ENCODE measurements at places on chromosomes 5 and 9.

GRCh38 chr5:121264605-121265004 lies 587.1 kb upstream of the FTMT start:
- DNase-seq: no peak

DNA sequence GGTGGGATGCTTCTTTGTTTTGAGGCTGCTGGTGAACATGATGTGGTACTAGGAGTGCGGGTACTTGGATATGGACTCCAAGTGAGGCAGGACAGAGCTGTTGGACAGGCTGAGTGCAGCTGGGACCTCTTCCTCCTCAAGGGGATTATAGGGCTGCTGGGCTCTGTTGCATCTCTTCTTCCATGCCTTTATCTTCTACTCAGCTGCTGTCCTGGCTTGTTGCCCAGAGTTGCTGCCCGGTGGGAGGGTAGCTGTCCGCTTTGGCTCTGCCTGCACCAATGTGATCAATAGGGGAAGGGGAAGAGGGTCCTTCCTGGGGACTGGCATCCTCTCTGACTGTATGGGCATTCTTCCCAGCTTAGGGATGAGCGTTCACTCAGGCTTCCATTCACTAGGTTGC lies 1217.9 kb upstream of the ACO1 start:
- DNase-seq: no peak

DNA sequence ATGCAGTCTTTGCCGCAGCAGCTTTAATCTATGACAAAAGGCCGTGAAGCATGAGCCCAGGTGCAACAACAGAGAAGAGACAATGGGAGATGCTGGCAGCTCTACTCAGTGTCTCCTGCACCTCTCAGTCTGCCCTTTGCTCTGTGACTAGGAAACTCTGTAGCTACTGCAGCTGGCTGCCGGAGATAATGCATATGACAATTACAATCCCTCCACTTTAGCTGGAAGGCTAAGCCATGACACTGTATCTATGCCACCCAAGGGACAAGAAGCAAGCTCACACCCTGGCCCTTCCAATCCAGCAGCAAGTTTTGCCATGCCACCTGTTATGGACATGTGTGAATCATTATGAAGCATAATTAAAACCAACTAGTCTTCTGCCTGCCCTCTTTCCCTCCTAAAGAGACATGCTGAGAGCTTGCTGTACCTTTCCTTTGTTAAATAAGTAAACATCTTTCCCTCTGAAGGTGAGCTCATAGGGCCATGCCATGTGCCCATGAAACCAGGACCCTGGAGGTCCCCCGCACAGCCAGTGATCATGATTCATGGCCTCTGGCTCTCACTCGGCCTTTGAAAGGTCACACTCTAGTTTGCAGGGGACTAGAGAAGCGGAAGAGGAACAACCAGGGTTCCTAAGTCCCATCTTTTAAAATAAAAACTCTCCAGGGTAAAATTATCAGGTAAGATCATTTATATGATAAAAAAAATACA lies 219.4 kb downstream of the SPOCK1 start:
- DNase-seq: no peak

DNA sequence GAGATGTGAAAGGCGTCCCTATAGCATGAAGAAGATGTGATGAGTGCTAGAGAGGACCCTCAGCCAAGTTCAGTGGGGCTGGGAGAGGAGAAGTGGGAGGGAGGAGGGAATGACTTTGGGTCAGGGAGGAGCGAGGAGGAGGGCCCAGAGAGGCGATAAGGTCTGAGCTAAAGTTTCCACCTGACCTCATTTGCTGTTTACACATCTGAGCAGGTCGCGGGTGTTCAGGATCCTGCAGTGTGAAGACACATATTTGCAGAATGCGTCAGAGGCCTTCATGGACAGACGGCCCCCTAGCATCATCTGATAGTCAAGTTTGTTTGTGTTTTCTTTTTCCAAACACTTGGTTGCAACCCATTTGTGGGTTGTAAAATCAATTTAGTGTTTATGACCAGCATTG lies 18.9 kb upstream of the IGFBPL1 start:
- DNase-seq: no peak

- no peak for DNase-seq
These were observed 17.1 kb upstream of the C9 start for GRCh38 chr5:39381376-39381775.

DNA sequence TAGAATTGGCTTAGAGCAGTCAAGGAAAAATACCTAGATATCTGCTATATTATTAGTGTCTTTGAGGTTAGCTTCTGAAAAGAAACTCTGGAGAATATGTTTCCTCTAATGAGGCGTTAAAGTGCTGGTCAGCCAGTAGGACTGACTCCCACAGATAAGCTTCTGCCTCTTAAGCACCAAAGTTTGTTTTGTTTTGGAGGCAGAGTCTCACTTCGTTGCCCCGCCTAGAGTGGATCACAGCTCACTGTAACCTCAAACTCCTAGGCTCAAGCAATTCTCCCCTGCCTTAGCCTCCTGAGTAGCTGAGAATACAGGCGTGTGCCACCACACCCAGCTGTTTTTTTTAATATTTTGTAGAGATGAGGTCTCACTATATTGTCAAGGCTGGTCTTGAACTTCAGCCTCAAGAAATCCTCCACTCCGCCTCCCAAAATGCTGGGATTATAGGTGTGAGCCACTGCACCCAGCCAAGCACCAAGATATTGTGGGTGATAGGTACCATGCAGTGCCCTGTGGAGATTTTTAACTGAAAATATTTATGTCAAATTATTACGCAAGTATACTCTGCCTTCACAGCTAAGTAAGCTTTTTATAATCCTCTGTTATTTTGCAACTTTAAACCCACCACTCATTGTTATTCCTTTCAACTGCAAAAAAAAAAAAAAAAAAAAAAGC lies 24.7 kb upstream of the TMEM171 start:
- no peak for DNase-seq

GRCh38 chr5:119541716-119542115 lies 87.6 kb upstream of the FAM170A start:
- DNase-seq: no peak

Data from brain (organoid and tissue), 16 donors.